ENCODE measurements at places on chromosomes 5 and 9.
A peak's percentile ranks its signal among the peaks of the same experiment; 100 is the strongest.

GRCh38 chr9:69466151-69466550, 141.1 kb downstream of the ENTREP1 start:
- DNase-seq = no peak

- no peak for DNase-seq
Observed at GRCh38 chr5:150333400-150333799, 24.1 kb upstream of the TCOF1 start.

DNA sequence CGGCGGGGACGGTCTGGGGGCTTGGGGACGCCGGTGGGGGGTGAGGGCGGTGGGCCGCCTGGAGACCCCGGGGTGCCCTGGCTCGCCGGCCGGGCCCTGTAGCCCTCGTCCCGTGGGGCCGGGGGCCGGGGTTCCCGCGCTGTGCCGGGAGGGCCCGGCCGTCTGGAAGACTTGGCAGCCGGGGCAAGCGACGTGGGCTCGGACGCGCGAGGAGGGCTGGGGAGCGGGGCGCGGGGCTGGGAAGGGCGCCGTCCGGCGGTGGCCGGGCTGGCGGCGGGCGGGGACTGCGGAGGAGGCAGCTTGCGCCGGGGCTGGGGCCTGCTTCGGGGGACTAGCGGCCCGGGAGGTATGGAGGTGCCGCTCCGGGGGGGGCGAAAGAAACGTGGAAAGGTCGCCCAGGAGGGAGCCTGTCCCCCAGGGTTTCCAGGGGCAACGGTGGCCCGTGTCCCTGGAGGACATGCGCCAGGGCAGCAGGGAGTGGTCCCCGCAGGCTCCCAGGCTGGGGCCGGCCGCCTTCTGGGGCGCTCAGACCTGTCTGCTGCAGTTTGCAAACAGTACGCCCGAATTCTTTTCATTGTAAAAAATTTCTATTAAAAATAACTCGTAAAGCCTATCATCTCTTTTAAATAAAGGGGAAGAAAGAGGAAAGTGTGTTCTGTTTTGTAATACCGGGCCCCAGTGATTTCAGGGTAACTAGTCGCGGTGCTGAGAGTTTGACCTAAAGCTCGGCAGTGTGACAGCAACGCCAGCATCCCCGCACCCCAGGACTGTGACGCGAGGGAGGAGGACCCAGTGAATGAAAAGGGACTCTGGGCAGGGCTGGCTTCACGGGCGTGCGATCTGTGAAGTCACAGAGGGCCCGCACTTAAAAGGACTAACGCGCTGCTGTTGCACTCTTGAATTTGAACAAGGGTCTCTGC, 752 bp upstream of the ANKH start:
- DNase-seq = peak; percentile 27

DNA sequence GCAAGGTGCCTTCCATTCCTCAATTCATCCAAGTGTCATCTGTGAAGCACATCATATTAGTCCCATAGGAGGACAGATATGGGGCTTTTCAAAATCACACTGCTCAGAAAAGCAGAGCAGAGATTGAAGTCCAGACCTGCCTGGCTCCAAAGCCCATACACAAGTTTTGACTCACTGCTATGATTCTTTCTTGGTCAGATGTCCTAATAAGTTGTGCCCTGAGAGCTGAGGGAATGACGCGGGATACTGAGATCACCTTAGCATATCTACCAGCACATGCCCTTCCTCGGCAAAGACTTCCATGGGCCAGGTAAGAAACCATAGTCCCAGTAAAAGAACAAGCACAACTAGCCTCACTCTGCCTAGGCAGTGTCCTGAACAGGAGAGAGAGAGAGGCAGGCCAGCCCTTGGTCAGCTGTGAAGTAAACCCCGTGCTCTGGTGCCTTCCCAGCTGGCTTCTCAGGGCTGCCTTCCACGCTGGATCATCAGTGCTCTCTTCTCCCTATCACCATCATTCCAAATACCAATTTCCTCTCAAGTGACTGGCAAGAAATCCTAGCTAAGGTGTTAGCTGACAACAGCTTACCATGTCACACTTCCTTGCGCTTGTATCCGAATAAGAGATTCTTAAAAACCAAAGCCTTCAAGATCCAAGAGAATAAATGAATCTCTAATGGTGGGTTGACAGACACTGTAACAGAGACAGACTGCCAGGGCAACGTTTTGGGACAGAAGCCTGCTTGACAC, 73.2 kb downstream of the SIL1 start:
- no peak for DNase-seq

DNA sequence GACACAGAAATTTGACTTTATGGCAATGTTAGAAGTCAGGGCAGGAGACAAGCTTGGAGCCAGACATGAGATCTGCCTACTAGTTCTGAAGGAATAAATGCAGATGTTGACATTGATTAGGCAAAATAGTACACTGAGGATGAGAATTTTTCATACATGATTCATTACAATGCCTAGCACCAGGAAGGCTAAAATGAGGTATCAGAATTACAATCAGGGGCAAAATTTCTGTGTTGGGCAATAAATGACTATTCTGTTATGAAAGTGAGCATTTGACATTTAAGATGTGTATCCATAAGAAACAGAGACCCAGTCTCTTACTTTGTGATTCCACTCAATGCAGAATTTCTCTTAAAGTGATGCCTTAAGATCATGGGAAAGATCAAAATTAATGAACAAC, 92.4 kb upstream of the CDH10 start:
- no peak for DNase-seq

Data from MCF 10A (cell line).